ENCODE measurements at places on chromosomes 4 and X.

- DNase-seq = no peak
Measured at GRCh38 chr4:86791126-86791525, 58.1 kb downstream of the SLC10A6 start.

GRCh38 chrX:103565197-103565596 is 20.1 kb upstream of the TCEAL4 start:
- DNase-seq = no peak

DNA sequence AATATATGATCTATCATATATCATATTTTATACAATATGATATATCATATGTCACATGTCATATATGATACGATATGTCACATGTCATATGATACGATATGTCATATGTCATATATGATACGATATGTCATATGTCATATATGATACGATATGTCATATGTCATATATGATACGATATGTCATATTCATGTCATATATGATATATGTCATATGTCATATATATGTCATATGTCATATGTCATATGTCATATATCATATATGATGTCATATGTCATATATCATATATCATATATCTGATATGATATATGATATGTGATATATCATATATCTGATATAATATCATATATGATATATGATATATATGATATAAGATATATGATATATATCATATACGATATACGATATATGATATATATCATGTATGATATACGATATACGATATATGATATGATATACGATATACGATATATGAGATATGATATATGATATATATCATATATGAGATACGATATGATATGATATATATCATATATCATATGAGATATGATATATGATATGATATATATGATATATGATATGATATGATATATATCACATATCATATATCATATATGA is 122.3 kb upstream of the USP9X start:
- DNase-seq = no peak

DNA sequence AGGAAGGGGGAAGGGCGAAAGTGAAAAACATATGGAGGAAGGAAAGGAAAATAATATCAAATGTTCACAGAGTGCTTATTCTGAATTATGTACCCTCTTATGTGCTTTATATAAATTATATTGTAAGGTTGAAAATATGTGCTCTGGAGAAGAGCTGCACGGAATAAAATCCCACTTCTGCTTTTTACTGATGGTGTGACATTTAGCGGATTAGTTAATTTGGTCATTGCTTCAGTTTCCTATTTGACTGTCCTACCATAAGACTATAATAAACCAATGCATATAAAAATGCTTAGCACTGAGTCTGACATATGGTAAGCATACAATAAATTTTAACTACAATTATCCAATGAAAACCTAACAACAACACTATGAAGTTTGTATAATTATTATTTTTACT is 86.2 kb downstream of the NPFFR2 start:
- DNase-seq = no peak

GRCh38 chr4:113064244-113064643 is 14.8 kb downstream of the ANK2 start:
- no peak for DNase-seq

DNA sequence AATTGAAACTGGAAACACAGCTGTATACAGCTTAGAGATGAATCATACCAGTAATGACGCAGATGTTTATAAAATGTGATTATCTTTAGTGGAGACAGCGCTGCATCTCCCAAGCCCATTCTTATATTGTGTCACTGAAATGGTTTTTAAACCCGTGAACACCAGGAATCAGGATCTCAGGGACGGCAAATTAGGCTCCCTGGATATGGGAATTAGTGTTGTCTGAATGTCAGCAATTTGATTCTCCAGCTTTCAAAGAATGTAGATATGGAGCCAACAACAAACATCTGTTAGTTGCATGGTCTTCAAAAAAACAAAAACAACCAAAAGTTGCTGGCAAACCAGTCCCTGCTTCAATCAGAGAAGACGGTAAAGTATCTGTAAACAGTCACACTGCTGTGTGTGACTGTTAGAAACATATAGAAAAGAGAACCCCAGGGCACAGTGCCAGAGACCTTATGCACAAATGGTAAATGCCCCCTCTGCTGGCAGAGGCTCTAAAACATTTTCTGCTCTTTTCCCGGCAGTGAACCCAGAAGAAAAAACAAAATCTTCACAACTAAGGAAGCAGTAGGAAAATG is 351.9 kb upstream of the FTHL17 start:
- peak; percentile 33 for DNase-seq

- no peak for DNase-seq
Measured at GRCh38 chr4:121411151-121411744, 30.4 kb upstream of the QRFPR start.

DNA sequence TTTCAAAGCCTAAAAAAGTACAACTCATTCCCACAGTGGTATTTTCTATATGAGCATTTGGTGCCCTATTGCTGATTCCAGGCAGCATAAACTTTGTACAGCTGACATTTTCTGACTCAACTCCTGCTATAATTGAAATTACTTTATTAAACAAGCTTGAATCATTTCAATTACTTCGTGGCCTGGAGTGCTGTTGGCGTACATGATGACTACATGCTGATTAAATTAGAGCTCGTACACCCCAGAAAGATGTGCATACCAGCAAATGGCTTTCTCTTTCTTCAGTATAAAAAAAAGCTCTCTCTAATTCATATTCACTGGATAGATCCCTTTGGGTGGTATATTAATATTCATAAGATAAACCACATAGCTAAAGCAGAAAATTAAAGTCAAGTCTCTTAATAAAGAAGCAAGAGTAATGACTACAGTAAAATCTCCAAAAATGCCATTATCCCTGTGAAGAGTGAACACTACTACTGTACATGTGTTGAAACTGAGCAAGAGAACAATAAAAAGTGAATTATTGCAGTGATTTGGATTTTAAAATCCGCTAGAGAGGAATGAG is 245.0 kb upstream of the IGFBP7 start:
- DNase-seq = no peak

- peak; percentile 10 for DNase-seq
Measured at GRCh38 chr4:148926276-148927260, 484.4 kb upstream of the NR3C2 start.

DNA sequence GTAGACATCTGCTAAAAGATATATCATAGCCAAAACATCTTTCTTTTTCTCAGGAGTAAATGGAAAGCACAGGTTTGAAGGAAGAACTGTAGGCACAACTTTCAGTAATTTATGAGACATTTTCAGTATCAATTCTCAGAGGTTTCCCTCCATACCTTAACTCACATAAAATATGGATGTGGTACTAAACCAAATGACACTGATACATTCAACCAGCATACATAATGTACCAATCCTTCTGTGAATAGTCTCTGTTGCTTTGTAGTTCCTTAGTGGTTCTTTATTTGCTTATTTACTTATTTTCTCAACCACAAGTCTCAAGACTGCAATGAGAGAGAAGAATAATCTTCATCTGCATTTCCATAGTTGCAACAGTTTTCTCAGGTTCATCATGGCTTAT is 96.1 kb downstream of the ARHGAP24 start:
- DNase-seq = no peak

- no peak for DNase-seq
Measured at GRCh38 chr4:149279776-149280175, 535.9 kb downstream of the IQCM start.

GRCh38 chr4:38678078-38678477 is 14.1 kb downstream of the KLF3 start:
- DNase-seq = no peak

GRCh38 chr4:15577508-15577907 is 77.6 kb downstream of the FBXL5 start:
- DNase-seq = no peak

GRCh38 chrX:123899701-123900100 is 39.8 kb downstream of the XIAP start:
- DNase-seq = peak; percentile 28

- no peak for DNase-seq
Measured at GRCh38 chr4:163237856-163238255, 71.2 kb upstream of the NAF1 start.

GRCh38 chrX:124393238-124393637 is 46.9 kb downstream of the SH2D1A start:
- no peak for DNase-seq

All from foreskin keratinocyte (primary cell).